ENCODE measurements at places on chromosomes 6 and 20. TPM values are rescaled to one million over a fixed set of nuclear protein-coding genes. Genes with fewer than 3 reads are reported as not detected.

OR2J3 gene
- total RNA-seq = under 0.01 TPM

NAA20 gene
- total RNA-seq = 50.6 TPM

OPRL1 gene
- 1.3 TPM for total RNA-seq

NUP43 gene
- total RNA-seq = 54.1 TPM
